Stimulated activated CD8-positive, alpha-beta memory T cell treated with anti-CD3 and anti-CD28 coated beads, Interleukin-15, amount 100 ng/mL, for 1 hour (primary cell): ENCODE measurements at places on chromosomes 5 and 9.

GRCh38 chr9:128773049-128773448, 1.3 kb upstream of the ZER1 start:
- no peak for DNase-seq

GRCh38 chr5:104372376-104372775, 809.8 kb upstream of the NUDT12 start:
- DNase-seq, result no peak

- no peak for DNase-seq
Observed at GRCh38 chr5:35675392-35675791, 57.7 kb downstream of the SPEF2 start.

GRCh38 chr5:31250201-31250600, 56.7 kb downstream of the CDH6 start:
- DNase-seq, result no peak

DNA sequence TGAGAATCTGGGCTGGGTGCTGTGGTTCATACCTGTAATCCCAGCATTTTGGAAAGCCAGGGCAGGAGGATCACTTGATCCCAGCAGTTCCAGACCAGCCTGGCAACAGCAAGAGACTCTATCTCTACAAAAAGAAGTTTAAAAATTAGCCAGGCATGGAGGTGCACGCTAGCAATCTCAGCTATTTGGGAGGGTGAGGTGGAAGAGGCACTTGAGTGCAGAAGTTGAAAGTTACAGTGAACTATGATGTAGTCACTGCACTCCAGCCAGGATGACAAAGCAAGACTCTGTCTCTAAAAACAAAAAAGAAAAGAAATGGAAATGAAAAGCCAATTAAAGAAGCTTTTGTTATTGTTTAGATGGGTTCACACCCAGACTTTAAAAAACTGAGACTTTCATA, 131.6 kb upstream of the RASA1 start:
- DNase-seq, result no peak

DNA sequence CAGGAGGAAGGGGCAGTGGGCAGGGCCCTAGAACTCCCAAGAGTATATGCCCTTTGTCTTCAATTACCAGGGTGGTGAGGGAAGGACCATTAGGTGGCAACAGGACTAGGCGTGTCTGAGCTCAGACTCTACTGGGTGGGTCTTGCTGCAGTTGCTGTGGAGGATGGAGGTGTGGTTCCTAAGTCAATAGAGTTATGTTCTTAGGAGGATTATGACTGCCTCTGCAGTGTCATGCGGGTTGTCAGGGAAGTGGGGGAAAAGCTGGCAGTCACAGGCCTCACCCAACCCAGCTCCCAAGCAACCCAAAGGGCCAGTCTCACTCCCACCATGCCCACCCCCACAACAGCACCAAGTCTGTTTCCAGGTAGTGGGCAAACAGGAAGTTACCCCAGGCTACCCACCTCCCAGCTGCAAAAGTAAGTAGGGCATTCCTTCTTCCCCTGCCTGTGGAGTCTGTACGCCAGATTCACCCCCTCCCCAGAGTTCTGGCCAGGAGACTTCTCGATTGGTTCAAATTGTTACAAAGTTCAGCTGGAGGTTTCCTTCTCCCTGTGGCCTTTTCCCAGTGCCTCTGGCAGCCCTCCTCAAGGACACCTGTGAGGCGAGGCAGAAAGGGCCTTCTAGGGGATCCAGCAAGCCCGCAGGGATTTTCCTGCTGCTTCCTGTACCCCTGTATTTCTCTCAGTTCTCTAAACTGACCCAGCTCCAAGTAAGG, 145.3 kb downstream of the HINT1 start:
- DNase-seq, result no peak

DNA sequence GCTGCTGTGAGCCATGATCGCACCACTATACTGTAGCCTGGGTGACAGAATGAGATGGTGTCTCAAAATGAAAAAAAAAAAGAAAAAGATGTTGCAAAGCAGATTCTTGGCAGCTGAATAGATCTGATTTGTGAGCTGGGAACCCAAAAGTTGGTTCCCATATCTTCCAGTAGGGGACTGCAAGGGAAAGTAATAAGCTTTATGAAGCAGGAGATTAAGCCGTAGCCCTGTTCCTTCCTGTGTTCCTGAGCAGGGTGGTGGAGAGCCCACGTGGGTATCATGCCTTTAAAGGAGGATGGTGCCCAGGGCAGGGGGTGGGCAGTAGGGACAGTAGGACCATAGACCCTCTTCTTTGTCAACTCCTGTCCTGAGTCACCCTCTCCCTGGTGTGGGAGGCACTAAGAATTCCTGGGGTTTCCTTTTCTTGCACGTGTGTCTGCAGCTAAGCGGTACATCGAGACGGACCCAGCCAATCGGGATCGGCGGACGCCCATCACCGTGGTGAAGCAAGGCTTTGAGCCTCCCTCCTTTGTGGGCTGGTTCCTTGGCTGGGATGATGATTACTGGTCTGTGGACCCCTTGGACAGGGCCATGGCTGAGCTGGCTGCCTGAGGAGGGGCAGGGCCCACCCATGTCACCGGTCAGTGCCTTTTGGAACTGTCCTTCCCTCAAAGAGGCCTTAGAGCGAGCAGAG, 37.9 kb downstream of the STOM start:
- DNase-seq, result no peak

- DNase-seq, result no peak
Observed at GRCh38 chr5:93583768-93584595, 960 bp downstream of the NR2F1 start.

DNA sequence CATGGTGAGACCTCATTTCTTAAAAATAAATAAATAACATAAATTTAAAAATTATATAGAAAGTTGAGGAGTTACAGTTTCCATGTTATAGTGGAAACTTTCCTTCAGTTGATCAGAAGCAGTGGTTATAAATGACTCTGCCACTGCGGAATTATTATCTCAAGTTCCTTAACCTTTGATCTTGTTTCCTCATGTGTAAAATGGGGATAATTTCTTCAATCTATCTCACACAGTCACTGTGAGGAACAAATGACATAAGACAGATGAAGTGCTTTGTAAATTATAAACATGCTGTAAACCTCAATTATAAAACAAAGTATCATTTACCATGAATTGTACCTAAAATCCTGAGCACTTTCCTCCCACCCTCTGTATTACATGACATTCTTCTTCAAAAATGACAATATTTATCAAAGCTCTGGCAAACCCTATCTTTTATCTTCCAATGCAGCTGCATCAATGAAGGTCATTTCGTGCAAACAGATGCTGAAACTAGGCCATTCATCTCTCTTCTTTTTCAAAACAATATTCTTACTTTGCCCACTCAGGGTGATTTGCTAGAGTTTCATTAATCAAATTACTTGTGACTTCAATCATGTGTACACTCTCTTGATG, 46.8 kb downstream of the TMEM245 start:
- no peak for DNase-seq

DNA sequence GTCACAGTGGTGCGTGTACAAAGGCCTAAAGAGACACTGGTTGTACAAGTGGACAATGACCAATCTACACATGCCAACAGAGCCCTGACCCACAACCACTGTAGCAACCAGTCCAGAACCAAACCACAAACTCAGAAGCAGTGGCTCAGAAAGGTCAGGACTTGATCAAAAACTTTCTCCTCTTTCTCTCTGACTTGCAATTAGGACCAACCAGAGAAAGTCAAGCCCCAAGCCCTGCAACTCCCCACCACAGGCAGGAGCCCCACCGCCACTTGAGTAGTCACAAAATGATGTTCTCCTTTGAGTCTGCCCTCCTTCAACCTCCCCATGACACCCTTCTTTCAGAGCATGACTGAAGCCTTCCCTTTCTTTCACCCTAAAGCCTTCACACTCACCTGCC, 291.8 kb downstream of the CDH10 start:
- no peak for DNase-seq
